Pancreas (tissue), 10 donors: ENCODE measurements at places on chromosomes 1 and 21.

GRCh38 chr1:193462629-193463320 lies 276.4 kb upstream of the B3GALT2 start:
- no peak for DNase-seq

GRCh38 chr1:221998781-221999180 lies 256.9 kb upstream of the DUSP10 start:
- no peak for DNase-seq

DNA sequence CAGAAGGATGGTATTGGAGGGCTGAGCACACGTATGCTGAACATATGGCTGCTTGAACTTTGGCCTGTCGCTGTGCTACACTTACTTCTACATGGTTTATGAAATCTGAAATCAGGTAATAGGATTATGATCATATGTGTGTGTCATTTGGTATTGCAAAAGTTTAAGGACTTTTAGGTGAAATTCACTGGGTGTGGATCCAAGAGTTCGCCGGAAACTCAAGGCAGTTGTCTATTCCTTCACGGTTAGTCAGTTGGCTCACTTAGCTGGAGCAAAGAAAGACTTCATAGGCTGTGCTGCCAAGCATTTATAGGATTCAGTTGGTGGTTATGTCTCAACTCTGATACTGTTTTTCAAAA lies 927 bp downstream of the UAP1 start:
- DNase-seq, result peak; percentile 22

DNA sequence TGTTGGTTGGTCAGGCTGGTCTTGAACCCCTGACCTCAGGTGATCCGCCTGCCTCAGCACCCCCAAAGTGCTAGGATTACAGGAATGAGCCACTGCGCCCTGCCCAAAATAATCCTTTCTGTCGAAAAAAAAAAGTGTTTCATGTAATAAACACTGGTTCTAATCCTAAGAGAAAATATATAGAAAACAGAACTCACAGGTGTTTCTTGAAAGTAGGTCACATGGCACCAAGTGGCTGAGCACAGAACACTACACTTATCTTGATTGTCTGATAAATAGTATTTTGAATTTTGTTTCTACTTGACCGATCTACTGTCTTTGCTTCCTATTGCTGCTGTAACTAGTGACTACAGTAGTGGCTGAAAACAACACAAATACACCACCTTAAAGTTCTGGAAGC lies 87.6 kb upstream of the SOD1 start:
- DNase-seq, result no peak

DNA sequence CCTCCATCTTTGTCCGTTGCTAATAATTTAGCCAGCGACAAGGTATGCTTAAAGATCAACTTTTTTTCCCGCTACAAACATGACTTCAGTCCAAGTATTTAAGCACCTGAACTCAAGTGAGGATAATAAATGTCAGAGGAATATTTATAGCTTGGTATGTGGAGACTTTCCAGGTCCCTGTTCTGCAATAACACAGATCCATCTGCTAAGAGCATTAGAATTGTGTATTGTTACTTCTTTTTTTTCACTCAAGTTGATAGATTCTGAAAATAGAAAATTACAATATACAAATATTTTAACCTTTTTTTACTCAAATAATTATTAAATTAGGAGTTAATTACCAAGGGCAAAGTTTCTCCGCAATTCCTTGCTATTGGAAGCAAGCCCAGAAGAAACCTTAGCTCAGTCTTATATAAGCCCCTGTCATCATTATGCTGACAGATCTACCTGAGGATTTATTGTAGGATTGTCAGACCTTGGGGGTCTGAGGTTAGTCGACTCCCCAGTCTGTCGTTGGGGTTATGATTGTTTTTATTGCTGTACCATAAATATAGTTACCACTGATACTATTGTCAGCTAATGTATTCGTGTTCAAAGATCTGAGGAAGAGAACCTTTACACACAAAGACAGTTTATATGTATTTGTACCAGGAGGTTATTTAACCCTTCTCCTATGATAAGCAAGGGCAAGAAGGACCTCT lies 337.9 kb downstream of the TBX15 start:
- no peak for DNase-seq
